ENCODE measurements at places on chromosomes 1 and 21.

DNA sequence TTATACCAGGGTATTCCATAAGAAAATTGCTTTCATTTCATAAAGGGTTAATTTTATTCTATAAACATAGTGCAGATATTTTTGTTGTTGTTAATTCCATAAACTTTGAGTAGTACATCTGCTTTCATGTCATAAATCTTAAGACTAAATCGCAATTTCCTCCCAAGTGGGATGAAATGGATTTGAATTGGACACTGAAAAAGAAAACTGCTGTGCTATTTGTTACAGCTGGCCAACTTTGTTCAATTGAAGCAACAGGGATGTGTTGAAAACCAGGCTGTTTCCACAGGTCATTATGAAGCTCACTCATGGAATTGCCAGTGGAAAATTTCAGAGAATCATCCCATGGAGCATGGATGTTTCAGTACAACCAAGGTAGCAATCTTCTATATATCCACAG lies 252.5 kb upstream of the RGS18 start:
- no peak for DNase-seq

GRCh38 chr1:80054129-80054528 lies 1047.6 kb upstream of the ADGRL4 start:
- no peak for DNase-seq

- DNase-seq = no peak
Observed at GRCh38 chr1:40155135-40155534, 6.1 kb upstream of the RLF start.

- no peak for DNase-seq
Observed at GRCh38 chr1:85121744-85122143, 73.4 kb upstream of the MCOLN3 start.

DNA sequence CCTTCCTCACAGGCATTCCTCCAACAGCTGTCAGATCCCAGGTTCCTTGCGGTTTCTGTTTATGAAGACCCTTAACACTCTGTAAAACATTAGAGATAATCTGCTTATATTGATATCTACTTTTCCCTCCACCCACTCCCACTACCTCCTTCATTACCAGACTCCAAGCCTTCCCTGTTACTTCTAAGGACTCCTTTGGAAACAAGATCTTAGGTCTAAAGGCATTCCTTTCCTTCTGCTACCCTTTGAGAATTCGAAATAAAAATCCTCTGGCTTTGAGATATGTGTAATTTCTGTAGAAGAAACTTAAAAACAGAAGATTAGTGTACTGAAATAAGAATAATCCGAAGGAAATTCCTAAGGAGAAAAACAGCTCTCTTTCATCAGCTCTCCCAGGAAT lies 23.7 kb upstream of the LYPLAL1 start:
- DNase-seq = no peak

- no peak for DNase-seq
Observed at GRCh38 chr1:232574889-232575762, 54.8 kb downstream of the SIPA1L2 start.

DNA sequence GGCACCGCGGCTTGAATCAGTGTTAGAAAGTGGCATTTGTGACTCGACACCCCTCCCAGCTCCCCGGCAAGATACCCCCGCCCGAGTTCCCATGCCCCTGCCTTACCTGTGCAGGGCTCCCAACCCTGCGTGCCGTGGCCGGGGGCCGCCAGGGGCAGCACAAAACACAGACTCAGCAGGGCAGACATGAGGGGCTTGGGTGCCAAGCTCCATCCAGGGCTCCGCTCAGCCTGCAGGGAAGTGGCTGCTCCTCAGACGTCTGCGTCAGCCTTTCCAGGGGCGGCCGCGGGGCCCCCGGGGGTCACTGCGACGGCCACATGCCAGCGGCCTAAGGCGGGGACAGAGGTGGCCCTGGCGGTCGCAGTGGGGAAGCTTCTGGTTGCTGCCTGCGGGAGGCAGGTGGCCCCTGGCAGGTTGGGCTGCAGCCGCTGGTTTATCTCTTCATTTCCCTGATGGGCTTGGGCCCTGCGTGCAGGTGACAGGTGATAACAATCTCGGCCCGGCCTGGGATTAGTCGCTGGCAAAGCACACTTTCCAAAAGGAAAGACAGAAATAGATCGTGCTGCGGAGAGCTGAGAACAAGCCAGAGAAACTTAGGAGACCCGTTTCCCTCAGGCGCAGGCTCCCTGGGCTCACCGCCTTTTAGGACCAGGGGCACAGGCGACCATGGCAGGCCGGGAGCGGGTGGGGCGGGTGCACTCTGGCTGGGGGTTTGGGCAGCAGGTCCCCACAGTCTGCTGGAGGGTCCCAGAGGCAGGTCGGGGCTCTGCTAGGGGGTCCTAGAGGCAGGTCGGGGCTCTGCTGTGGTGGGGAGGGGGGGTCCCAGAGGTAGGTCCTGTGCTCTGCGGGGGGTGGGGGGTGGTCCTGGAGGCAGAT lies at the start of gene TSPEAR:
Gene TSPEAR (minus strand): TSS at position 246 of the 876 bp plus-strand sequence. CDS start 58 bp downstream, at position 188.
- peak; percentile 15 for DNase-seq

DNA sequence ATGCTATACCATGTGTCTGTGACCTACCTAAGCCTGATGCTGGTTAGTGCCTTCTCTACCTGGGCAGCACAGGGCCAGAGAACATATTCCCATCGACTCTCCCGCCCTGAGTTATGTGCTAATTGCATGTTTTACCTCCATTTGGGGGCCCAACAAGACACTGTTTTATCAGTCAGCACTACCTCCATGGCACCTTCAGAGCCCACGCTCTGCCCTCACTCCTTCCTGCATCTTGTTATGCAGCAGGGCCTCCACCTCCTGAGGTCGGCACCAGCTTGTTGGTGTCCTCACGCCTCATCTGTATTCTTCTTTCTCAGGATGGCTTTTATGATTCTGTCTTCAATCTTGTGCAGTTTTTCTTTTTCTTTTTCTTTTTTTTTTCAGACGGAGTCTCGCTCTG lies 11.9 kb downstream of the WNT9A start:
- DNase-seq = no peak

DNA sequence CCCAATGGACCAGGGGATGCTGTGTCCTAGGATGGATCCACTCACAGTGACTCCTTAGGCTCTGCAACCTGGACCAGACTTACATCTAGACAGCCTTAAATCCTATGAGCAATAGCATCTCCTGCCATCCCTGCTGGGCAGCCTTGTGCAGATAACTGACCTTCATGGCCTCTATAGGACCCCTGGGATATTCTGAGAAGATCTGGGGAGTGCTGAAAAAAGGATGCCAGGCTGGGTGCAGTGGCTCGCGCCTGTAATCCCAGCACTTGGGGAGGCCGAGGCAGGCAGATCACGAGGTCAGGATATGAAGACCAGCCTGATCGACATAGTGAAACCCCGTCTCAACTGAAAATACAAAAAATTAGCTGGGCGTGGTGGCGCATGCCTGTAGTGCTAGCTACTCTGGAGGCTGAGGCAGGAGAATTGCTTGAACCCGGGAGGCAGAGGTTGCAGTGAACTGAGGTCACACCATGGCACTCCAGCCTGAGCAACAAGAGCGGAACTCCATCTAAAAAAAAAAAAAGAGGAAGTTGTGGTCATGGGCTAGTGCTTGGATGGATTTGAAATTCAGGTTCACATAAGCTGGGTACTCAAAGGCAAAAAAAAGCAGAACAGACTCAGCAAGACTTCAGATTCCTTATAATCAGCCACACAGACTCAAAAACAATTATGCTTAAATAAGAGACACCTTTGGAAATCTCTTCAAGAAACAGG lies 10.9 kb upstream of the SH2D1B start:
- no peak for DNase-seq
